ENCODE measurements at places on chromosomes 11 and 22.

DNA sequence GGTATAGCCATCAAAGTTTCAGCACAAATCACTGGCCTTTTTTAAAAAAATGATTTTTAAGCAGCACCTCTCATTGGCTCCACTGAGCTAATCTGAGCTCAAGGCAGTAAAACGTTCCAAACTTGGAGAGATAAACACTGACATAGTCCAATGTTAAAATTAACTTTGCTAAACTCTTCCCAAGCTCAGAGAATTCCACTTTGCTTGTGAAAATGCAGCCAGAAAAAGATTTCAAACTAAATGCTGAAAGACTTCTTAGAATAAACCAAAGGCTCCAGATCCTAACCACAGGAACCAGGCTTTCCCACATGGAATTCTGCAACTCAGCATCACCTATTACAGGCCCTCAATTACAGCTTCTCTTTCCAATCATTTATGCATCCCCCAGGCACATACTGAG lies 84.7 kb upstream of the GDPD4 start:
- ATAC-seq, result no peak

DNA sequence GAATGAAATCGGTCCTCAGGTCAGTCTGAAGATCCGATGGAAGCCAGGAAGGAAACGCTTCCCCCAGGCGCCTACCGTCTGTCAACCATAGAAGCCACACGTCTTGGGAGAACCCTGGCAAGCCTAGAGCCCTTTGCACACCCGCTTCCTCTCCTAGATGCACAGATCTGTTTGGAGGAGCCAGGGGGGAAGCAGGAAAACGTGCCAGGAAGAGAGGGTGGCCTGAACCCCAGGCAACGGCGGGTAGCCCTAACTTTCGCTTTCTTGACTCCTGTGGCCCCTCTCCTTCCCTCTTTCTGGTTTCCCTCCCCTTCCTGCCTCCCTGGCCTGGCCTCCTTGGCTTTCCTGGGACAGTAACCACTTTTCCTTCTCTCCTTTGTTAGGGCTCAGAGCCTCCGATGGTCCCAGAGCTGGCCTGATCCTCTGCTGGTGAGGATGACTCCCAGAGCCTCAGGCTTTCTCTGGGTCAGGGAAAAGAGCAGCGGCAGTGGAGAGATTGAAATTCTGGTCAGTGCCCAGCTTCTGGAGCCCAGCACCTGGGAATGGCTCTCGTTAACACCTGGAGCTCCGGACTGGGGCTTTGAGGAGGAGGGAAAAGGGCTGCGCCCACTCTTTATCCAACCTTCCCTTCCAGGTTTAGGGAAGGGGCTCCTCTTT lies 2.1 kb downstream of the FXYD6 start:
- no peak for ATAC-seq

DNA sequence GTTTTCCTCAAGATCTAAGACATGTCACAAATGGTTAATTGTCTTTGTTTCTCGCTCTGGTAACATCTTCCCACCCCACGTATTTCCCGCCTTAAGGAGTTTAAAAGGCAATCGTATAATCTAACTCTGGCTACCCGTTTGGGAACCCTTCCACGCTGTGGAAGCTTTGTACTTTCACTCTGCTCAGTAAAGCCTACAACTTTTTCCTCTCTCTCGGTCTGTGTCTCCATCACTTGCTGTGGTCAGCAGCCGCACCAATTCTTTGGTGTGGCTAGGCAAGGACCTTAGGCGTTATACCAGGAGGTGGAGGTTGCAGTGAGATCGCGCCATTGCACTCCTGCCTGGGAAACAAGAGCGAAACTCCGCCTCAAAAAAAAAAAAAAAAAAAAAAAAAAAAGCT lies 1430.1 kb downstream of the LRRC4C start:
- ATAC-seq, result no peak

GRCh38 chr11:75103380-75104026 lies 6.8 kb upstream of the OR2AT4 start:
- ATAC-seq, result no peak

GRCh38 chr22:22397292-22397870 lies 111.2 kb downstream of the ZNF280B start:
- ATAC-seq, result no peak

DNA sequence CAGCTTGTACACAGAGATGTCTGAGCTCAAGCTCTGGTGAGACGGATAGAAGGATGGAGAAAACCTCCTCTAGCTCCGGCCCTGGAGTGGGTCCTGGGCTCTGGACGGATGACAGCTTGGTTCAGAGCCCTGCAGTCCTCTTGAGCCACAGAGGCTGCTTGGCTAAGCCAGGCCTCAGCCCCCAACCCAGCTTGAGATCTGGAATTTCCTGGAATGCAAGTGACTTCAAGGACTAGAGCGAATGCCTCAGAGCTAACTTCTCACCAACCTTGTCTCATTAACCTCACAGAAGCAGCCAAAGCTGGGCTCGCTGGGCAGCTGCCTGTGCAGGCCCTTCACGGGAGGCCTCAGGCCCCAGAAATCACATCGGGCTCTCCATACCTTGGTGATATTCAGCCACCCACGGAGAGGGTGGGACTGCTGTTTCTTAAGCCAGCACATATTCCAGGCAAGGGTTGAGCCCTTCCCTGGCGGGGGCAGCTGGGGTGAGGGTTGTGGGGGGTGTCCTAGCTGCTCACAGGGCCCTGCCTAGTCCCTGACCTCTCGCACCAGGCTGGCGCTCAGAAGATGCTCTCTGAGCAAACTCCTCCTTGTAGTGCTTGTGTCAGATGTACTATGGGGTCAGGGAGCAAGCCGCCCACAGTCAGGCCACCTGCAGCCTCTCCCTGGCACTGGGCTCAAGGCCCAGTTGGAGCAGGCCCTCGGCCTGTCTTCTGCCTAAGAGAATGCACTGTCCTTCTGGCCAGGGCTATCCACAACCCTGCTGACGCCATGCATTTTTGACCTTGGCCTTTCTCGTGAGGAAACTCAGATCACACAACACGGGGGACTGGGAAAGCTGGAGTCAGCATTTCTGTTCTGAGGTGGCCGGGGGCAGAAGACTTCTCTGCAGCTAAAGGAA lies 73.6 kb upstream of the TTLL12 start:
- ATAC-seq, result no peak

DNA sequence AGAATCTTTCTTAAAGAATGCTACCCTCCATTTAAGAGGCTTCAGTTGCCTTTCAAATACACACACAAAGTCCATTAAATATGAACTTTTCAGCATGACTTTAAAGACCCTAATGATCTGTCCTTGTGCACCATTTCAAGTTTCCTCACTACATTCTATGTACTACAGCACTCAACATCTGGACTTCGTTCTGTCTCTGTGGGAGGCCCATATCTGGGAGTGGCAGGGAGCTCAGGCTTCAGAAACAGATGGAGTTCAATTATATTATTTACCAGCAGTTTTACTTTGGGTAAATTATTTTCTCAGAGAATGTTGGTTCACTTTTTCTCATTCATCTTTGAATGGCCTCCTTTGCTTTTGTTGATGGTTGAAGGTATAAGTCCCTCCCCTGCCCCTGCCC lies 67.4 kb downstream of the ANO3 start:
- no peak for ATAC-seq

GRCh38 chr11:46247659-46248058 lies 29.8 kb upstream of the CREB3L1 start:
- no peak for ATAC-seq

- no peak for ATAC-seq
These were observed 3.9 kb downstream of the CRYBB2 start for GRCh38 chr22:25223269-25223850.

DNA sequence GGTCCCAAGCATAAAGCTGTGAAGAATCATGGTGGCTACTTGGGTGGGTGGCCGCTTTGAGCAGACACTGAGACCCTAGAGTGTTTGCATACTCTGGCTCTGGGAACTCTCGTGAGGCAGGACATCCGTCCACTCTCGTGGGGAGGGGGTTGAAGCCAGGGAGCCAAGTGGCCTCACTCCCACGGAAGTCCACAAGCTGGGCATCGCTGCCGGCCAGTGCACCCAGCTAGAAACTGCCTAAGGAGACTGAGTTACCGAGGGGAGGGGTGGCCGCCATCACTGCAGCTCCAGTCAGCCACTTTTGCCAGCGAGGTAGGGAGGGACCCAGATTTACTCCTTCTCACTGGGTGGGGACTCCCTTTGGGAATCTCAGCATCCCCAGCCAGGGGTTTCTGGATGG lies 20.5 kb downstream of the MRGPRX2 start:
- ATAC-seq, result no peak

- ATAC-seq, result no peak
These were observed 103.2 kb downstream of the ZBTB16 start for GRCh38 chr11:114162719-114163123.

DNA sequence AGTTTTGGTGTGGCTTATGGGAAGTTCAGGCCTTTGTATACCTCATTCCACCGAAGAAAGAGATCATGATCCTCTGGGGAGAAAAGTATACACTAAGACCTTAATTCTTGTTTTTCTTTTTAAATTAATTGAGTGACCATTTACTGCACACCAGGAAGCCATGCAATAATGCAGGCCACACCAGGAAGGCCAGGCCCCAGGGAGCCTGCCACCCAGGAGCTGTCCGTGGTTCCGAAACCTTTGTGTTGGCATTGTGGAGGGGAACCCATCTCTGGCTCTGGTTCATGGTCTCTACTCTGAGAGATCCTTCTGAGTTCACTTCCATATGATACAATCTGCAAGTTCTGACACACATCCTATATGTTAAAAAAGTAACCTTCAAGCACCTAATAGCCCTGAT lies 291.8 kb downstream of the MIAT start:
- no peak for ATAC-seq

DNA sequence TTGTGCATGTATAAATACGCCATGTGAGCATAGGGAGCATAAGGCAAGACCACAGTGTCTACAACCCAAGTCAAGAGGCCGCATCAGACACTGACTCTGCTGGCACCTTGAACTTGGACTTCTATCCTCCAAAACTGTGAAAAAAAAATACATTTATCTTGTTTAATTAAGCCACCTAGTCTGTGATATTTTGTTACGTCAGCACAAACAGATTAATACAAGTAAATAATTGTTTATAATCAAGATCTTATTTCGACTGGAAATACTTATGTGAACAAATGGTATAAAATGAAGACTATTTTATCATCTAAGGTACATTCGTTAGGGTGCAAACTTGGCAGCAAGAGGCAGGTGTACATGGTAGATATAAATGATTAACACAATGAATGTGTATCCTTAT lies 599.3 kb upstream of the LRRC4C start:
- ATAC-seq, result no peak

GRCh38 chr11:115644856-115645255 lies 140.6 kb upstream of the CADM1 start:
- ATAC-seq, result no peak

DNA sequence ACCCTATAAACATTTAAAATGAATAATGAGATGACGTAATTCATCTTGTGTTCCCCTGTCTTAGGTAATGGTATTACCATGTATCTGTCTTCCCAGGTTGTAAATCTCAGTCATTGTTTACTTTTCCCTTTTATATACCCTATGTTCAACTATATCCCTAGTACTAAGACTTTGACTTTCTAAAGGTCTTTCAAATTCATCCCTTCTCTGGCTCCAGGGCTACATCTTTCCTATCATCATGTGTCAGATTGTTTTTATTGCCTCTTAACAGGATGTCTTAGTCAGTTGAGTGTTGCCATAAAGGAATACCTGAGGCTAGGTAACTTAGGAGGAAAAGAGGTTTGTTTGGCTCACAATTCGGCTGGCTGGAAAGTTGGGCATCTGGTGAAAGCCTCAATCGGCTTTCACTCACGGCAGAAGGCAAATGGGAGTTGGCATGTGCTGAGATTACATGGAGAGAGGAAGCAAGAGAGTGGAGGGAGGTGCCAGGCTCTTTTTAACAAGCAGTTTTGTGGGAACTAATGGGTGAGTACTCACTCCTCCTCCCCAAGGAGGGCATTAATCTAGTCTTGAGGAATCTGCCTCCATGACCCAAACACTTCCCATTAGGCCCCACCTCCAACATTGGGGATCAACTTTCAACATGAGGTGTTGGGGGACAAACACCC lies 11.6 kb upstream of the DLAT start:
- ATAC-seq, result no peak

- ATAC-seq, result no peak
These were observed 10.6 kb downstream of the NADSYN1 start for GRCh38 chr11:71463331-71464211.

- ATAC-seq, result no peak
These were observed 2.3 kb upstream of the RHOD start for GRCh38 chr11:67054346-67054835.

DNA sequence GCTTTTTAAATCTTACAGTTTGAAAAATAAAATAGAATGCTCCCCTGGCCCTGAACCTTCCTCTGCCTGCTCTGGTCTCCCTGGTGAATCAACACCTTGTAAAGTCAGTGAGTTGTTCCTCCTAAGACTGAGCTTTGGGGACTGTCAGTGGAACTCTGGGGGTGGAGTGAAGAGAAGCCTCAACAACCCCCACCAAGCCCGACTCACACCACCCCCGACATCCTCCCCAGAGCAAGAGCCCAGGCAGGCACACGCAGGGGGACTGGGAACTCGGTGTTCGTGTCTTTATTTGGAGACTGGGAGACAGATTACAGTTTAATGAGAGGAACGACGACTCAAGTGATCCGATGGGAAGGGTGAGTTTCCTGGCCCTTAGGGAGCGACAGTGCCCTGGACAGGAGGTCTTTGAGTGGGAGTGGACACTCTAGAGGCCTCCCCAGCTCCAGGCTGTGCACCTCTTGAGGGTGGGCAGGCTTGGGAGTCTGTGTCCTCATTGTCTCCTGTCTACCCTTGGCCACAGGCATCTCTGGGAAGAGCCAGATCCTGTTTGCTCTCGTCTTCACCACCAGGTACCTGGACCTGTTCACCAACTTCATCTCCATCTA lies 6.2 kb downstream of the KDELR3 start:
- ATAC-seq, result no peak

GRCh38 chr11:78270971-78271370 lies 82.3 kb downstream of the USP35 start:
- no peak for ATAC-seq

DNA sequence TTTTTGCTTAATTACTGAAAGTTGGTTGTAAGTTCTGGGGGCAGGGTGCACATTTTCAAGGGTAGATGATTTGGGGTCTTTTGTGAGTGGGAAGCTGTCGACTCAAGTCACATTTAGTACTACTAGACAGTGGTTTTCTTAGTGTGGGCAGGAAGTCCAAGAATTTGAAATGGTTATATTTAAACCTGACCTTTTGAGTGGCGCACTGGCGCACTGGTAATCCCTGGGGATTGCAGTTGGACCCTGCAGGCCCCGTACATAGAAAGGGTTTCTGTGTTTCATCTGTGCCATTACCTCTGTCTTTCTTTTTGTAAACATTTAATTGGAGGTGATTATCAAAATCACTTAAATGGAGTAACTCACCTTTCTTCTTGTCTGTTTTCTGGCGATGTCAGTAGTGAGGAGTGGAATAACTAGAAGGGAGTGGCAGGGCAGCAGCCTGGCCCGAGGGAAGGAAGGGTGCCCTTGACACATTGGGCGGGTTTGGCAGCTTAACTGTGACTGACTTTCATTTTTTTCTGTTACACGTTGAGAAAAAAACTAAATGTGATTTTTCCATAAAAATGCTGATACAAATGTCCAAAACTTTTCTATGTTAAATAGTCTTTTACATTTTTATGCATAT lies 101.8 kb upstream of the GAL start:
- no peak for ATAC-seq

GRCh38 chr11:44304091-44305025 lies 5.6 kb downstream of the ALX4 start:
- no peak for ATAC-seq

- ATAC-seq, result no peak
These were observed 40.8 kb upstream of the WNT11 start for GRCh38 chr11:76247091-76247490.

- no peak for ATAC-seq
These were observed 9.8 kb downstream of the RPL27A start for GRCh38 chr11:8692417-8692816.

GRCh38 chr11:69280451-69280850 lies 13.5 kb upstream of the MYEOV start:
- ATAC-seq, result no peak
